ENCODE measurements at places on chromosomes 5 and 9. TPM values are rescaled to one million over a fixed set of nuclear protein-coding genes. Genes with fewer than 3 reads are reported as not detected.

The LIFR gene
- 85.9 TPM for polyA plus RNA-seq

The SLC6A7 gene
- 0.17 TPM for polyA plus RNA-seq

The VLDLR gene
- polyA plus RNA-seq = 29.9 TPM

The SPINK6 gene
- not detected for polyA plus RNA-seq

Measured in renal pelvis (tissue), 12 donors.